ENCODE measurements at places on chromosomes 4 and X.

GRCh38 chr4:77820649-77821561, 1.7 kb upstream of the CNOT6L start:
- no peaks in the 10 kb centered on the region for H3K27me3 ChIP-seq
- no peaks in the 10 kb centered on the region for H3K36me3 ChIP-seq
- DNase-seq, result no peak

DNA sequence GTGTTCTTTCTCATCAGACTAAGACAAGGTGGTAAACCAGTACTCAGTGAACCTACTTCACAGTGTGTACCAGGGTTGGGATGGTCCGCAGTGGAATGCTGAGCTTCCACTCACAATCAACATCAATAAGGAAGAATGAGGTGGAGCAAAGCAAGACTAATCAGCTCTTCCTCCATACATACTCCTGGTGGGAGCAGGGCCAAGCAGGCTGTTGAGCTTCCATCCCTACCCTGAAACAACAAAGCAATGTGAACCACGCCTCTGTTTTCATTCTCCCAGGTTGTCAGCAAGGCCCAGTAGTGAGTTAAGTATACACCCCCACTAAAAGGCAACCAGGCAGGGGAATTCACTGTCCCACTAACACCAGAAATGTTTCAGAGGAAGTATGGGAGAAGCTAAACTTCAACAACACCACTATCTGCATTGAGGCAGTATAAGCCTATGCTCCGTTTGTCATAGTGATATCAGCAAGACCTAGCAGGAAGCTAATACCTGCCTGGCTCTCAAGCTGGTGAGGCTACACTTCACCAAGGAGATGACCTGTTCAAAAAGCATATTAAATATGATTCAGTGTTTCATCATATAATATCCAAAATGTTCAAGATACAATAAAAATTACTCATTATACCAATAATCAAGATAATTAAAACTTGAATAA, 109.5 kb downstream of the DDX60 start:
- no peaks in the 10 kb centered on the region for H3K36me3 ChIP-seq
- H3K27me3 ChIP-seq, result no peaks in the 10 kb centered on the region
- no peaks in the 10 kb centered on the region for H3K4me1 ChIP-seq
- no peak for DNase-seq

GRCh38 chr4:8306511-8307021, 37.0 kb downstream of the HTRA3 start:
- no peak for DNase-seq
- no peak overlapping the region for H3K4me3 ChIP-seq
- peaks cover 14% of the 10 kb centered on the region for H3K4me1 ChIP-seq
- no peaks in the 10 kb centered on the region for H3K36me3 ChIP-seq

- H3K27ac ChIP-seq, result peak overlapping the region; percentile 24
- DNase-seq, result peak; percentile 67
- no peak overlapping the region for H3K4me3 ChIP-seq
- no peaks in the 10 kb centered on the region for H3K27me3 ChIP-seq
Observed at GRCh38 chr4:47510506-47511143, 25.6 kb downstream of the ATP10D start.

All from PC-9 (cell line).